GOT3 (cell line): ENCODE measurements at places on chromosomes 4 and X.

DNA sequence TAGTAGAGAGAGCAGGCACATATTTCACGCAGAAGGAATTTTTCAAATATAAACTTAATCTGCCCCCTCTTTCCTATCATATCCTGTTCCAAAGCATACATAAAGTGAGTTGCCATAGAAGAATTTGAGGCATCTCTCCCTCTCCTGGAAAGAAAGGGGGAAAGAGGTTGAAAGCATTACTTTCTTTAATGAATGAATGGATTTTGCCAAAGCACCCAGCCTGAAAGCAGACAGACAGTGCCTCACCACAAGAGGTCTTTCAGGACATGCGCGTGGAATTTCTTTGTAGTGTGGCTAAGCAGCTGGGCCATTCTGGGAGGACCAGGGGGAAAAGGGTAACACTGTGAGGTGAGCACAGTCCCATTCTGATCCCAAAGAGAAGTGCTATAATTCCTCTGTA, 651.4 kb downstream of the IQCM start:
- no peak for DNase-seq

DNA sequence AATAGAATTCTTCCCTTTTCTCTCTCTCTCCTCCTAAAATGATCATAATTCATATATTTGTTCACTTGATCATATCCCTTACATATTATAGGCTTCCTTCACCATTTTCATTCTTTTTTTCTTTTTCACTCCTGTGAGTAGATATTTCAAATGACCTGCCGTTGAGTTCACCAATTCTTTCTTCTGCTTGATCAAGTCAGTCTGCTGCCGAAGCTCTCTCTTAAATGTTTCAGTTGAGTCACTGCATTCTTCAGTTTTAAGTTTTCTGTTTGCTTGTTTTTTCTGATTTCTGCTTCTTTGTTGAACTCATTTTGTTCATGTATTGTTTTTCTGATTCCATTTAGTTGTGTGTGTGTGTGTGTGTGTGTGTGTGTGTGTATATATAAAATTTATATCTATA, 354.3 kb downstream of the GPAT3 start:
- DNase-seq = no peak

DNA sequence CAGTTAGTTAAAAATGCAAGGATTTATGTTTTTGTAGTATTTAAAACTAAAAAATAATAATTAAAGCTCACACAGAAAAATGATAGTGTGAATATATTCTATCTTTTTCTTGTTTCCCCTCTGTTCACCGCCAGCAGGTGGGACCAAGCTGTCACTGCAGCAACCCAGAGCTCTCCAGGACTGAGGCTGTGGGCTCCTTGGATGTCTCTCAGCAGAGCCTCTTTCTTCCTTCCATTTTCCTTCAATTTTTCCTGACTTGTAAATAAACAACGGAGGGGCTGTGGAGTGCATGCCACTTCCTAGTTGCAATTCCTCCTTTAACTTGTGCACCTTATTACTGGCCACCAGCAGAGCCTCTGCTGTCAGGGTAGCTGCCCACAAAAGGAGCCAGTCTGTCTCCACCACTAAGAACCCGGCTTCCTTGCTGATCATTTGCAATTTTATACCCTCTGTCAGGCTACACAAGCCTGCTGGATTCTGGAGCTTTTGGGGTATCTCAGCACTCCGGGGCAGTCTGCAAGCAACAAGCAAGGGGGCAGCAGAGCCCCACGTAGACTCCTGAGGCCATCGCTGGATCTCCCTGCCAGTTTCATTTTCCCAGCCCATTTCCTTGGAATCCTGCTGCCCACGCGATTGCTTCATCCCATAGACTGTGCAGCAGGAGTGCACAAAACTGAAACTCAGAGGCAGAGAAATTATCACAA, 1467.4 kb downstream of the C4orf33 start:
- DNase-seq = peak; percentile 1

DNA sequence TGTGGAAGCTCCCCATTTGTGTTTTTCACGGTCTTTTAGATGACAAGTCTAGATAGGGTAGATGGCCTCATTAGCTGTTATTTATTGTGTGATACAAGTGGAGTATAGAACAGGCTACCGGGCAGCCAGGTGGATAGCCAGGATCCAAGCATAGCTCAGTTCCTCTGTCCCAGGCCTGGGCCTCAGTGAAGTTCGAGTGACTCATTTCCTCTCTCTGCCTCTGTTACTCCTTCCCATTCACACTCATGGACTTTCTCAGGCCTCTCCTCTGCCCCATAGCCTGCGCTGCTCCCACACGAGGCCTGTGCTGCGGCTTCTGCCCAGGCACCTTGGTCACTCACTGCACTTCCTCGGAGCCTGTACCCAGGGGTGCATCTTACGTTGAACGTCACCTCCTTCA, 54.5 kb downstream of the TENM3 start:
- DNase-seq = no peak

DNA sequence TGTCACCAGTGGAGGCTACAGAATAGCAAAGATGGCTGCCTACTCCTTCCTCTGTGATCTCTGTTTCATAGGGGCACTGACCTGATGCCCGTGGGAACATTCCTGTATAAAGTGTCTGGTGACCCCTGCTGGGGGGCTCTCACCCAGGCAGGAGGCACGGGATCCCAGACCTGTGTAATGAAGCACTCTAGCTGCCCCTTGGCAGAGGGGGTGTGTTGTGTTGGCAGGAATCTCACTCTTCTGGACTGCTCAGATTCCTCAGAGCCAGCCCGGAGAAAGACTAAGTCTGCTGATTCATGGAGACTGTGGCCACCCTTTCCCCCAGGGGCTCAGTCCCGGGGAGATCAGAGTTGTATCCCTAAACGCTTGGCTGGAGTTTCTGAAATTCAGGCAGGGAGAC, 648.3 kb downstream of the SPRY1 start:
- no peak for DNase-seq

DNA sequence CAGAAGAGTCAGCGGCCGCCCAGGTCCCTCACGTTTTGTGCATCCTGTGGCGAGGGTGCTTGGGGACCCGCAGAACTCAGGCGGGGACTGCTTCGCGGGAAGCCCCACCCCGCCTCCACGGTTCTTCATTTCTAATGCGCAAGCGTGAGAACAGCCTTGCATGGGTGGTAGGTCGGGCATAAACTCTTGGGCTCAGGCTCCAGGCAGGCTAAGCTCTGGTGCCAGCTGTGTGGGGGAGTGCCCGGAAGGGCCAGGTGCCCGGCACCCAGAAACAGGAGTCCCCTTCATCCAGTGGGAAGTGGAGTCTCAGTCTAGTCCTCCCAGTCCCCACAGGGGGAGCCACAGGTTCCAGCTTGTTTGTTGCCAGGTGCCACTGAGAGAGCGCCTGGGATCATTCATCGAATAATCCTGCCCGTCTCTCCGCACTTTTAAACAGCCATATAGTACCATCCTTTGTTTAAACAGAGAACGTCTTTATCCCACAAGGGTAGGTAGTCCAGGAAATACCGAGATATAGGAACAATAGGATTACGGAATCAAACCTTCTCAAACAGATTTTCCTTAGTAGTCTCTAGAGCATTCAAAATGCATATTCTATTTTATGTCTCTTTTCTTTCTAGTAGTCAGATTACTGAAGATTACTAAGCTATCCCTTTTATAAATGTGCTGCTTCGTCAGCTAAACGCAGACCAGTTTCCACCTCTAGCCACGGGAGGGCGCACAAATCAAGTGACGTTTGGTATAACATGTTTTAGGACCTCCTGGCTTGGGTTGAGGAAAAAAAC, 12.7 kb upstream of the RBBP7 start:
- DNase-seq = peak; percentile 39

- no peak for DNase-seq
Observed at GRCh38 chrX:34629572-34629971, 27.5 kb downstream of the TMEM47 start.

DNA sequence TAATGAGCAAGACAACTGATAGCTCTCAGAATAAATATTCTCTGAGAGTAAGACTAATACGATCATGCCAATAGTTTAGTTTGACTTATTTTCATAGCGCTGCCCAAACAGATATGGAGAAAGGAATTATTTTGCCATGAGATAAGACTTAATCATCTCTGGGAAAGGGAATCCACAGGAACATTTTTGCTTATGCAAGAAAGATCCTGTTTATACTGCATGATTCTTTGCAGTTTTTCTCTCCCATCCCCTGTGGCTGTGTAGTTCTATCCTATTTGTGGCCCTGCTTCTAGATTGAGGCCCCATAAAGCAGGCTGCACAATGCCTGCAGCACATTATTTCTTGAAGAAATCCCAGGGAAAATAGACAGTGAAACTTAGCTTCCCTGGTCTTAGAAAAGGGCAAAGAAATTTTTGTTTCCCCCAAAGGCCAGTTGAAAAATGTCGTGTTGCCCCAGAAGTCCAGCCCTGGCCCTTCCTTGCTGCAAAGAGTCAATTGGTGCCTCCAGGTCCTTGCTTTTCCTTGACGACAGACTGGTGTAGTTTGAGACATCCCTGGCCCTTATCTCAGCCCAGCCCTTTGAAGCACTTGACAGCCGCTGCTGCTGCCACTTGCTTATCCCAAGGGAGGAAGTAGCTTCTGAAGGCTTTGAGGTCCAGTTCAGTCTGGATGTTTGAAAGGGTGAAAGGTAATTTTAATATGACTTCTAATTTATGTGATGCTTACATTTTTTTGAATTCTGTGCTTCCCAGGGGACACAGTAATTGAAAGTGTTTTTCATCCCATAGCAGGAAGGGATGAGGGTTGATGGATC, 45.0 kb upstream of the SH3RF1 start:
- no peak for DNase-seq

DNA sequence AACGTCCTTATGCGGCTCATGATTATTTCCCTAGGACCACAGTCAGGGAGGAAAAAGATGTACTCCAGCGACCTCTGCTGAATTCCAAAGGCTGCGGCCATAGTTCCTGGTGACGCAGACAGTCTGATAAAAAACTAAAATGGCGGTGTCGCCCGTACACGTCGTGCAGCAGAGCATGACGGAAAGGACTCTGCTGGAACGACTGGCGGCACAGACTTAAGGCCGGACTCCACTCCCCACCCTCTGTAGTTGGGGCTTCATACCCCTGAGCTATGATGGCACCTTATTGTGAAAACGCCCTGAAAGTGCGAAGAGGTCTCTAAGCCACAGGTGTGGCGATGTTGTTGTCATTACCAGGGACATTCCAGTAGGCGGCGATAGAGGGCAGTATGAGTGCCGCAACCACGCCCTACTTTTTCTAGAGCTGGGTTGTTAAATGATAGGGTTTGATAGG, 90.0 kb upstream of the EDA2R start:
- peak; percentile 6 for DNase-seq

DNA sequence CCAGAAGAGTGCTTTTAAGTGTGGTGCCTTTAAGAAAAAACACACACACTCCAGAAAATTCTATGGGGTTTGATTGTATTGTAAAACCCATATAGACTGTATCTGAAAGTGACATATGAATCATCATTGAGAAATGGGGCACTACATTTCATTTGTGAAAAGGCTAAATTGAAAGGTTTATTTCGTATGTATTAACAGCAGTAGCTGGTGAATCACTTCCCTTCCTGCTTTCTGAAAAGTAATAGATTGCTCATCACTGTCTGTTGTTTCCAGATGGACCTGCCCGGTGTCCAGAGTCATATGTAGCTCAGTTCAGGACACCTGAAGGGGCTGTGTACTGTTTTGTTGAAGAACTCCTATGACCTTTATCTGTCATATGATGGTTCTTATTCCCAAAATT, 28.1 kb upstream of the HPRT1 start:
- no peak for DNase-seq

DNA sequence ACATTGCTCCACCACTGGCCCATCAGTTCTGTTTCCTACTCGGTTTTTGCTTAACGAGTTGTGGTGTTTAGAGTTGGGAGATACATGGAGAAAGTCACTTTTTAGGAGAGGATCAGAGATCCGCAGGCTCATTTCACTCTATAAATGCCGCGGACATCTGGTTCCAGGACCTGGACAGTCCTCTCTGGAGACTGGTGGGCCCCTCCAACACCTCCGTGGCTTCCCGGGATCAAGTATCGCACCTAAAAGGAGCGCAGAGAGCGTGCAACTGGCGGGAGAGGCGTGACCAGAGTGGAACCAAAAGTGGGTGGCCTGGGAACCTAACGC, 9.9 kb upstream of the CLTRN start:
- DNase-seq = no peak

- DNase-seq = no peak
Observed at GRCh38 chrX:19889582-19890342, 2.4 kb upstream of the SH3KBP1 start.

DNA sequence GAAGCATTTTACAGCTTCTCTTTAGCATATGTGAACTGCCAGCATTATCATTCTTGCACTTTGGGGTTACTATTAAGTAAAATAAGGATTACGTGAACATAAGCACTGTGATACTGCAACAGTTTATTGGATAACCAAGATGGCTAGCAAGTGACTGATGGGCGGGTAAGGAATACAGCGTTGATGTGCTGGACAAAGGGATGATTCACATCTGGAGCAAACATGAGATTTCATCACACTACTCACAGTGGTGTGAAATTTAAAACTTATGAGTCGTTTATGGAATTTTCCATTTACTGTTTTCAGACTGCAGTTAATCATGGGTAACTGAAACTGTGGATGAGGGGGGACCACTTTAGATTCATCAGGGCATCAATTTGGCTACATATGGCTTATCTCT, 16.0 kb downstream of the NBDY start:
- no peak for DNase-seq

- no peak for DNase-seq
Observed at GRCh38 chr4:17997129-17997528, 24.4 kb downstream of the LCORL start.

- DNase-seq = no peak
Observed at GRCh38 chr4:183977707-183978106, 72.6 kb downstream of the STOX2 start.

GRCh38 chr4:45693746-45694145, 430.1 kb downstream of the GABRG1 start:
- no peak for DNase-seq

DNA sequence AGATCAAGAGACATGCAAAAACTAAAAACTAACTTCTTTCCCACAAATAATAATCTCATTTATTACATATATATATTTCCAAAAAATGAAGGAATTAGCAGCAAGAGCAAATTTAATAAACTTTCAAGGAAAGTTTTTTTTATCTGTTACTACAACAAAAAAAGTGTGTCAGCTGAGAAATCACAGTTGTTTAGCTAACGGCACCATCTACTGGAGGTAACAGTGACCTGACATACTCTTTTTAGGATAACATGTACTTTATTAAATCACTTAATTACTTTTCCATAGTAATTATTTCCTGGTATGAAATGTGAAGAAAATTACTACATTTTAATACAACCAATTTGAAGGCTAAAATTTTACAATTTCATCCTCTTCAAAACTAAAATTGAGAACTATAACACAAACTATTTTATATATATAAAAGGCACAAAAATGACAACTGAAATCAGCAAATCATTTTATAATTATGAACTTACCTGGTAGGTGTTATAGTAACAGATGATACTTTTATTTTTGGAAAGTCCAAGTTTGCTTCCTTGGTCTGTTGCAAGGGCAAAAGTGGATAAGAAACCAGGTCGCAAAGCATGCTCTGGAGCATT, 9.1 kb downstream of the LAMTOR3 start:
- DNase-seq = no peak
